Peyer's patch (tissue), 4 donors: ENCODE measurements at places on chromosomes 6 and 20. TPM values are rescaled to one million over a fixed set of nuclear protein-coding genes. Genes with fewer than 3 reads are reported as not detected.

The PIM1 gene
- 78.4 TPM for total RNA-seq

- DNase-seq: no peak
Observed at GRCh38 chr20:38604873-38605303, 3.3 kb downstream of the ARHGAP40 start.

DNA sequence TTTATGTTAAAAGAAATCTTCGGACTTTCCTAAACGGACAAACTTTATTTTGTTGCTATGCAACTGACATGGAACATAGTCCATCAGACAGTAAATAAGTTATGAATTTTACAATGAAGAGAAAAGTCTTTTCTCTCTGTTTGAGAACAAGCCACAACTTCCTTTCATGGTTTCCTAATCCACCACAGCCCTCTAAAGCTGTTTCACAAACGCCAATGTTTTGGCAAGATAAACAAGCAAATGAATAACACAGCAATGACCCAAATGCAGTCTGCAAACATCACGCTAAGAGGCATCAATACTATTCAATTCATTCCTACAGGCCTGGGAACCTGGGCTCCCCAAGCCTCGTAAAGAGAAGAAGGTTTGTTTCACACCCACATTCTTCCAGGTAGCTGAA is 60.4 kb downstream of the HAO1 start:
- DNase-seq: no peak

DNA sequence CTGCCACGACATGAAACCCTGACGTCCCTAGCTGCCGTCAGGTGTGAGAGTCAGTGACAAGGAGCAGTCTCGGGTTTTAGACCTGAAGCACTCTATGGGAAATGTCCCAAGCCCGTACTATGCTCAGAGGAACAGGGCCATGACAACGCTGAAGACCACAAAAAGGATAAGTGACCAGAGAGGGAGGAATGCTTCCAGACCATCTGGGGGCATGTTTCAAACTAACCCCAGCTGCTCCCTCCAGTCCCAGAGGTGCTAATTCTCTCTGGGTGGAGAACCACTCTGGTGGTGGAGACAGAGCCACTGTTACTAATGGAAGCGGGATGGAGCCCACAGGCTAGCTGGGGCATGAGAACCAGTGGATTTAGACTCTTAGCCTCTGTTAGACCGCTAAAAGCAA is 8.7 kb downstream of the AURKA start:
- DNase-seq: no peak

- DNase-seq: no peak
Observed at GRCh38 chr20:42895020-42895419, 294.7 kb downstream of the PTPRT start.

The SLC17A3 gene
- not detected for total RNA-seq

The OVOL2 gene
- total RNA-seq: 30.6 TPM

- DNase-seq: no peak
Observed at GRCh38 chr6:106488494-106489370, 128.2 kb downstream of the CRYBG1 start.

- DNase-seq: no peak
Observed at GRCh38 chr6:144534180-144534579, 249.0 kb downstream of the UTRN start.

DNA sequence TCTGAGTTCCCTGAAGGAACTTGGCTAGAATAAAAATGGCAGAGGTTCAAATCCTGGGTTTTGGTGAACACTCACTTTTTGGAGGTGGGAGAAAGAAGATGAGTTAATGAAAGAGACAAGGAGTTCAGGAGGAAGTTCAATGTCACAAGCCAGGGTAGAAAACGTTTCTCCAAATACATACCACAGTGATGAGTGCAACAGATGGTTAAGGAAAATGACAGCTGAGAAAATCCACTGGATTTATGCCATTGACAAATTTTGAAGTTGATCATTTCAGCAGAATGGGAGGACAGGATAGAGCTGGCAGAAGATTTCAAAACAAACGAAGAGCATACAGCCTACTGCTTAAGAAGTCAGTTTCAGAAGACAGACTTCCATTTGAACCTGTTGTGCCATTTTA is 122.7 kb downstream of the GFRAL start:
- no peak for DNase-seq

The TCP11 gene
- total RNA-seq: not detected

The LAMP5 gene
- not detected for total RNA-seq

The ATP9A gene
- total RNA-seq: 27.2 TPM

DNA sequence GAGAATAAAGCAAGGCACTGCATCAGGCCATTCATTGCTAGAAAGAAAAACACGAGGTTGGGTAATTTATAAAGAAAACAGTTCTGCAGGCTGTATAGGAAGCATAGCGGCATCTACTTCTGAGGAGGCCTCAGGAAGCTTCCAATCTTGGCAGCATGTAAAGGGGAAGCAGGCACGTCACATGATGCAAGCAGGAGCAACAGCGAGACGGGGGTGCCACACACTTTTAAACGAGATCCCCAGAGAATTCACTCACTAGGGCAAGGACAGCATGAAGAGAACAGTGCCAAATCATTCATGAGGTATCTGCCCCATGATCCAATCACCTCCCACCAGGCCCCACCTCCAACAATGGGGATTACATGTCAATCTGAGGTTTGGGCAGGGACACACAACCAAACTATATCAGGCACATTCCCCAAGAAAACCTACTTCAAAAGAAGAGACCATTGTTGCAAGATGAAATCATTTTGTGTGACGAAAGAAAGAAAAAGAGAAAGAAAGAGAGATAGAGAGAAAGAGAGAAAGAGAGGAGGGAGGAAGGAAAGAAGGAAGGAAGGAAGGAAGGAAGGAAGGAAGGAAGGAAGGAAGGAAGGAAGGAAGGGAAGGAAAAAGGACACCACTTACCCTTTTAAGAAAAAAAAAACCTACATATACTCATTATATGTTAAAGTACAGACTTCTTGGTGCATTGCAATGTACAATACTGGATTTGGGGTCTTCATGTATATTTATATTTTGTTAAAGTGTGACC is 95.9 kb upstream of the PLEKHG1 start:
- DNase-seq: no peak
